ENCODE measurements at places on chromosomes 7 and 10. TPM values are rescaled to one million over a fixed set of nuclear protein-coding genes. Genes with fewer than 3 reads are reported as not detected.

DNA sequence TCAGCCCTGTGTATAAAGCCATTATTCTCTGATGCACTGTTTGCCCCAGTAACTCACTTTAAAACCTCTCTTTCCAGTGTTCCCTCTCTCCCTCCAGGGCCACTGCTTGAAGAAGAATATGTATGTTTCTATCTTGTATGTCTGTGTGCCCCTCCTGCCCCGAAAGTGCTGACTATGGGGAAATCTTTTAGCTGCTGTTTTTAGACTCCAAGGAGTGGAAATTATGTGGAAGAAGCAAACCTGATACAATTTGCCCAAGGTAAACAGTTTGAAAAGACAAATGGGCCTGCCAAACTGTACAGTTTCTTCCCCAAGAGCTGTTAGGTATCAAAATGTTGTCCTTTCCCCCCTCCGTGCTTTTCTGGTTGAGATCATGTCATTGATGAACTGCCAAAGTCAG lies 3.4 kb downstream of the ADRA2A start:
- H3K4me1 ChIP-seq, result peaks cover 30% of the 10 kb centered on the region
- no peak for DNase-seq
- peaks cover 41% of the 10 kb centered on the region for H3K27me3 ChIP-seq
- no peak overlapping the region for H3K4me3 ChIP-seq
- no peak overlapping the region for H3K27ac ChIP-seq
- H3K36me3 ChIP-seq, result no peaks in the 10 kb centered on the region

GRCh38 chr7:37643876-37644275 lies 39.7 kb upstream of the GPR141 start:
- H3K4me1 ChIP-seq, result no peaks in the 10 kb centered on the region
- no peaks in the 10 kb centered on the region for H3K36me3 ChIP-seq
- no peak for DNase-seq
- H3K4me3 ChIP-seq, result no peak overlapping the region
- no peaks in the 10 kb centered on the region for H3K27me3 ChIP-seq
- H3K27ac ChIP-seq, result no peak overlapping the region

PDSS1 gene
- 6.2 TPM for total RNA-seq

- H3K27me3 ChIP-seq, result no peaks in the 10 kb centered on the region
- no peak overlapping the region for H3K4me3 ChIP-seq
- H3K4me1 ChIP-seq, result no peaks in the 10 kb centered on the region
Measured at GRCh38 chr10:65065278-65065677, 1544.1 kb downstream of the REEP3 start.

TMEM213 gene
- 9.6 TPM for total RNA-seq

INPP5A gene
- total RNA-seq, result 38.3 TPM

GRCh38 chr7:130891254-130892094 lies 157.5 kb upstream of the KLF14 start:
- peak overlapping the region; percentile 94 for H3K27ac ChIP-seq
- peaks cover 54% of the 10 kb centered on the region for H3K36me3 ChIP-seq
- H3K4me3 ChIP-seq, result peak overlapping the region; percentile 23
- peak; percentile 72 for DNase-seq

- H3K27me3 ChIP-seq, result no peaks in the 10 kb centered on the region
- H3K4me3 ChIP-seq, result no peak overlapping the region
- no peak overlapping the region for H3K27ac ChIP-seq
- H3K4me1 ChIP-seq, result no peaks in the 10 kb centered on the region
- no peaks in the 10 kb centered on the region for H3K36me3 ChIP-seq
Measured at GRCh38 chr7:27688056-27688455, 25.4 kb upstream of the HIBADH start.

LEP gene
- not detected for total RNA-seq

CLEC5A gene
- total RNA-seq, result 10.6 TPM

OR2A1 gene
- not detected for total RNA-seq

ANKRD30A gene
- total RNA-seq, result 0.12 TPM

GRK5 gene
- 83.5 TPM for total RNA-seq

DNA sequence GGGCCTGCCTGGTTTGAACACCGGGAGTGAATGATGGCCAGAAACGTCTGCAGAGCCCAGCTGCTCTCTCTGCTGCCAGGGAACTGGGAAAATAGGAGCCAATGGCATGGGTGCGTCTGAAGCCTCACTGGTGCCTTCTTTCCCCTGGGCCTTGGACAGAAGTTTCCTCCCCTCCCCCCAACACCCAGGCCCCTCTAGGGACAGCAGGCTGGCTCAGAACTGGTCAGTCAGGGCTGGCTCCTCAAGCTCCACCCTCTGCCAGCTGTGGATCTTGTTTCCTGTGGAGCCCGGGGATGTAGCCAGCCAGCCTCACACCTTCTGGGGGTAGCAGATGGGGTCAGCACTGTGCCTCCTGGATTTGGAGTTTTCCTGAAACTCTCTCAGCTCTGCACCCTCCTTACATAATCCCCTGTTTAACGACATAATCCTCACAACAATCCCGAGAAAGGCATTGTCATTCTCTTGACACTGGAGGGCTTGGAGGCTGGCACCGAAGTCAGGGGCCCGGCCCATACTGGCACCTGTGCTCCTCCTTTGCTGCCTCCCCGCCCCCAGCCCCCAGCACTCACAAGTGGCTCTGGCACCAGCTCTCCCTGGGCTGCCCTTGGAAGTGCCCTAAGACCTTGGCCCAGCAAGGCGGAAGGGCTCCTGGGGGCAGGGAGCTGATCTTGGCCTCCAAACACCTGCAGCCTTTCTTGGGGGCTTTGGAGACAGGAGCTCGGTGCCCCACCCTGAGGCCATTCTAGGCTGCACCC lies 5.7 kb downstream of the LDB3 start:
- H3K4me3 ChIP-seq, result no peak overlapping the region
- no peaks in the 10 kb centered on the region for H3K27me3 ChIP-seq
- no peaks in the 10 kb centered on the region for H3K36me3 ChIP-seq
- no peak for DNase-seq
- H3K4me1 ChIP-seq, result no peaks in the 10 kb centered on the region
- no peak overlapping the region for H3K27ac ChIP-seq

GRCh38 chr7:1447551-1448244 lies 11.6 kb downstream of the MICALL2 start:
- DNase-seq, result no peak
- no peaks in the 10 kb centered on the region for H3K4me1 ChIP-seq
- peaks cover 8% of the 10 kb centered on the region for H3K36me3 ChIP-seq
- H3K4me3 ChIP-seq, result no peak overlapping the region
- no peaks in the 10 kb centered on the region for H3K27me3 ChIP-seq

SLC16A12 gene
- total RNA-seq, result 1.9 TPM

Data from upper lobe of right lung (tissue), 1 donor.